CD4-positive, alpha-beta T cell treated with Interleukin-2 at 100 ng/mL for 4 hours (primary cell): ENCODE measurements at places on chromosomes 7 and 10.

GRCh38 chr10:12394241-12395033 lies 45.1 kb downstream of the CAMK1D start:
- DNase-seq, result no peak

GRCh38 chr10:47262606-47263533 lies 37.1 kb upstream of the GDF10 start:
- DNase-seq, result no peak

DNA sequence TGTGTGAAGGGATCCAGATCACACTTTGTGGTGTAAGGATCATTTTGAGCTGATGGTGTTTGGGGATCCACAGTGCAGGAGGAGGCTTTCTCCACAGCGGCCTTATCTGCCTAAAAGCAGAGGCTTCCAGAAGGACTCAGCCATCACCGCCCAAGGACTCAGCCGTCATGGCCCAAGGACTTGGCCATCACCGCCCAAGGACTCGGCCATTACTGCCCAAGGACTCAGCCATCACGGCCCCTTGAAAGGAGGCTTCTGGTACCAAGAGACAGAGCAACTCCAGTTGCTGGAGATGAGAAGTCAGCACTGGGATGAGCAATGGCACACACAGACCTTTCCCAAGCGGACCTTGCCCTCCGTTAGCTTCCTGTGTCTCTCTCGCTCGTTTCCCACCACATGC lies 6.0 kb upstream of the CFAP46 start:
- no peak for DNase-seq

DNA sequence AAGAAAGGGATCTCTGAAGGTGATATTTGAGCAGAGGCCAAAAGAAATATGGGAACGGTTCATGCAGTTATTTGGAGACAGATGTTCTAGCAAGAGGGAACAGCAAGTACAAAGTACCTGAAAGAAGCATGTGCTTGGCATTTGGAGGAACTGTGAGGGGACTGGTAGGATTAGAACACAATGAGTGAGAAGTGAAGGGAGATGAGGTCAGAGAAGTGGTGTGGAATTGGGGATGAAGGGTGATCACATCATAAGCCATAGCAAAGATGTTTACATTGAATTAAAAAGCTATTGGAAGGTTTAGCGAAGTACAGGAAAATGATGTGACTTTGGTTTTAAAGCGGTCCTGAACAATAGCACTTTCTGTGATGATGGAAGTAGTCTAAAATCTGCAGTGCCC lies 402.4 kb upstream of the LRGUK start:
- DNase-seq, result no peak

DNA sequence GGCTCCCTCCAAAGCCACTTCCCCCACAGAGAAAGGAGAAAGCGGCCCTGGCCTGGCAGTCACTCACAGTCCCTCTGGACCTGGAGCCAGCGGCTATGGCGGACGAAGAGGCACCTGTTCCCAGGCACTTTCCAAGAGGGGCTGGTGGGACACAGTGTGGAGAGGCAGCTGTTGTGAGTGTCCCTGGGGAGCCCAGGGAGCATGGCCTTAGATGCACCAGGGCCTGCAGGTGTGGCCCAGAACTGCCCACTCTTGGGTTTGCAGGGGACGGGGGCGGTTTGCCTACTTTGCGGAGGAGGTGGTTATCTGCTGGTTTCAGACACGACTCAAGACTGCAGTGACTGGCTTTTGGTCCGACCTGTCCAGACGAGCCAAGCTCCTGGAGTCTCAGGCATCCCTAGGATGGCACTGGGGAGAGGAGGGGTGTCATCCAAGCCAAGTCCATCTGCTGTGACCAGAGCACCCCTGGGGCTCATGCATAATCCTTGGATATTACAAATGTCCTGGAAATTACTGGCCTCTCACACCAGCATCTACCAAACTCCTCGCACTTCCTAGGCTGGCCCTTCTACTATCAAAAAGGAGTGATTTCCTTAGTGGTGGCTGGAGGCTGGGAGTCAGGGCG lies 18.4 kb downstream of the CTBP2 start:
- DNase-seq, result no peak

DNA sequence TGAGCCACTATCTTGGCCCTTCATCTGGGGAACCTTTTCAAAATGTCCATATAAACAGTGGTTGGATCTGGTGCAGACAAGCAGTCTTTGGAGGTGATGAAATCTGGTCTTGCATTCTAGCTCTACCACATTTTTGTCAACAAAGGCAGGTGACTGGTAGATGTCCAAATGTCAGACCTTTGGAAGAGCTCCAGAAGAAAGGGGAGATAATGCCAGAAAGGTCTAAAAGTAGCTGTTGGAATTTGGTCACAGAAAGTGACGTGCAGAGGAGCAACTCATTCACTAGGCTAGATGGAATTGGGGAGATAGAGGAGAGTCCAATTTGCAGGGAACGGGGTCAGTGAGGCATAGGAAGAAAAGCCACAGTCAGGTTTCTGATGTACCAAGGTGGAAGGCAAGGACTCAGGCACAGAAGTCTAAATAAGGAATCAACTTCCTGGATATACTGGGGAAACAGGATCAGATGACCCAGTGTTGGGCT lies 36.4 kb upstream of the WAC start:
- no peak for DNase-seq
